ENCODE measurements at places on chromosomes 5 and 9.

- DNase-seq = no peak
Observed at GRCh38 chr9:12843735-12844134, 68.9 kb downstream of the LURAP1L start.

GRCh38 chr5:134736173-134736812 is 2.1 kb upstream of the CAMLG start:
- DNase-seq = no peak

DNA sequence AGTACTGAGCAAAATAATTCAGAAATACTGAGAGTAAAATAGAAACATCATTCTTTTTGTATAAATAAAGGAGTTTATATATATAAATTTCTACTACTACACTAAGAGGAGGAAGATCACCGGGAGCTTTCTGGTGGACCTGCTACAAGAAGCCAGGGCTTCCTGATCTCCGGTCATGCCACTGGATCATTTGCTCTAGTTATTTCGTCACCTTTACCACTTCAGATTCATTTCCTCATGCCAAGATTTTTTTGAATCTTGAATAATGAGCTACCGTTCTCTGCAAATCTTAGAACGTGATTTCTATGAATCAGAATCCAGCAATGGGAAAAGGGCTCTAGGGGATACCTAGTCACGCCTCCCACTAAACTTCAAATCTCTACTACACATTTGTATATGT is 51.9 kb upstream of the TBC1D9B start:
- DNase-seq = no peak

GRCh38 chr5:52375969-52376368 is 411.7 kb upstream of the ITGA1 start:
- no peak for DNase-seq

DNA sequence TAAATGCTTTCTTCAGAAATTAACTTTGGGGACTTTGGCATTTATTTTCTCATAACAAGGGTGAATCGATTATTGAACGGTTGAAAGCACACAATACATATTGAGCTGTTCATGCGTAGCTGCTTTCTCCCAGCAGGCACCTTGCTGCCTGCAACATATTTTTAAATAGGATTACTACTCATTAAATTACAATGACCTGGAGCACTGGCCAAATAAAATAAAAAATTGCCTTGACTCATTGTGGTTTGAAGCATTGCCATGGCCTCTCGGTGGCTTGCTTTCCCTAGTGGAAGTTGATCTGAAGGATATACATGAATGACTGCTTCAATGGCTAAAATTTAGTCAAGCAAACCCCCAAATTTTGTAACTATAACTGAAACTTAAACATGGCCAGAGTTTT is 181.6 kb upstream of the NUDT12 start:
- no peak for DNase-seq

DNA sequence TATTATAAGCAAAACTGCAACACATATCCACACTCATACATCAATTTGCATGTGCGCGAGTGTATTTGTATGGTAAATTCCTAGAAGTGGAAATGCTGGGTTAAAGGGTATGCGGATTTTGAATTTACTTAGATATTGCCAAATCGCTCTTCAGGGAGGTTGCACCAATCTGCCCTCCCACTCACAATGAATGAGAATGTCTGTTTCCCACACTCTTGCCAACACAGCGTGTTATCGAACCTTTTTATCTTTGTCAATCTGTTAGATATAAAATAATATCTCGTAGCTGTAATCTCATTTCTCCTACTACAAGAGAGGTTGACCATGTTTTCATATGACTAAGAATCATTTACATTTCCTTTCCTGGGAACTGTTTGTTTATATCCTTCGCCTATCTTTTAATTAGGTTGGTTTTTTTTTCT is 35.7 kb downstream of the LHX2 start:
- no peak for DNase-seq

GRCh38 chr9:99305820-99306811 is 84.0 kb downstream of the SEC61B start:
- no peak for DNase-seq

DNA sequence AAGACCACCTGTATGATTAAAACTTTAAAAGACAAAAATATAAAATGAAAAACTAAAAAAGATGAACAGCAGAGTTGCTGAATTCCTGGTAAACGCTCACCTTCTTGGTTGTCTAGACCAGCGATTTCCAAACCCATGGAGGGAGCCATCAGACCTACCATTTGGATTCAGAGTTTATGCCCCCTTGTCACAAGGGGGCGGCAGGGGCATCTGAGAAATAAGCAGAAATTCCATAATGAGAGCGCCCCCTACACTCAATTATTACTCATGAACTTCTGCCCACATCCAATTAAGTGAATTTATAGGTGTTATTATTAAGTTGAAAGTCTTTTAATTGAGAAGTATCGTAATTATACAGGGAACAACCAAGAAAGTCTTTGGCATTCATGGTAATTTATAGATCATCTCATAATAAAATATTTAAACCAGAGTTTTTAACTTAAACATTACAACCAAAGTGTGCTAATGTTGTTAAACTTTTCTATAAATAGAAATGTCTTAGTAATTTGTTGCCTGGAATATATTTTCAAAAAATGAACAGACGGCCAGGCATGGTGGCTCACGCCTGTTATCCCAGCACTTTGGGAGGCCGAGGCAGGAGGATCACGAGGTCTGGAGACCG is 35.2 kb upstream of the SPATA31C2 start:
- DNase-seq = no peak

GRCh38 chr5:16051246-16051755 is 128.3 kb downstream of the MARCHF11 start:
- no peak for DNase-seq

GRCh38 chr9:105539452-105539851 is 18.5 kb upstream of the FKTN start:
- DNase-seq = no peak

GRCh38 chr9:130289711-130290241 is 24.2 kb downstream of the HMCN2 start:
- DNase-seq = peak; percentile 76

DNA sequence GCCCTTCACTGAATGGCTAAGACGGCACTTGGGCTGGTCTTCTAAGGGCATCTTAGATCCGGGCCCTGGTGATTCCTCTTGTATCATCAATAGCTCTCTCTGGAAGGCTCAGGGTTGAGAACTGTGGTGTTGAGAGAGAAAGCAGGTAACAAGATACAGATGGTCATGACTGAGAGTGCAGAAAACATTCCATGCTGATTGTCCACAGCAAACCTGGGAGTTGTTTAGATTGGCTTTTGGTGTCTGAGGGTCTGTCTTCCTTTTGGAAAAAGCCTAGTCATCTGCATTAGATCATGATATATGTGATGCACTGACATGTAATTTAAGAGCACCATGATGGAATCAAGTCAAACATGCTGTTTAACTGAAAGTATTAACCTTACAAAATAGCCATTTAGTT is 331.9 kb downstream of the ADAMTS6 start:
- DNase-seq = no peak

GRCh38 chr5:22965960-22966359 is 112.8 kb upstream of the CDH12 start:
- DNase-seq = no peak

- DNase-seq = peak; percentile 83
Observed at GRCh38 chr5:34486160-34486848, 169.8 kb upstream of the RAI14 start.

- DNase-seq = no peak
Observed at GRCh38 chr9:135305546-135306180, 173.9 kb upstream of the PPP1R26 start.

DNA sequence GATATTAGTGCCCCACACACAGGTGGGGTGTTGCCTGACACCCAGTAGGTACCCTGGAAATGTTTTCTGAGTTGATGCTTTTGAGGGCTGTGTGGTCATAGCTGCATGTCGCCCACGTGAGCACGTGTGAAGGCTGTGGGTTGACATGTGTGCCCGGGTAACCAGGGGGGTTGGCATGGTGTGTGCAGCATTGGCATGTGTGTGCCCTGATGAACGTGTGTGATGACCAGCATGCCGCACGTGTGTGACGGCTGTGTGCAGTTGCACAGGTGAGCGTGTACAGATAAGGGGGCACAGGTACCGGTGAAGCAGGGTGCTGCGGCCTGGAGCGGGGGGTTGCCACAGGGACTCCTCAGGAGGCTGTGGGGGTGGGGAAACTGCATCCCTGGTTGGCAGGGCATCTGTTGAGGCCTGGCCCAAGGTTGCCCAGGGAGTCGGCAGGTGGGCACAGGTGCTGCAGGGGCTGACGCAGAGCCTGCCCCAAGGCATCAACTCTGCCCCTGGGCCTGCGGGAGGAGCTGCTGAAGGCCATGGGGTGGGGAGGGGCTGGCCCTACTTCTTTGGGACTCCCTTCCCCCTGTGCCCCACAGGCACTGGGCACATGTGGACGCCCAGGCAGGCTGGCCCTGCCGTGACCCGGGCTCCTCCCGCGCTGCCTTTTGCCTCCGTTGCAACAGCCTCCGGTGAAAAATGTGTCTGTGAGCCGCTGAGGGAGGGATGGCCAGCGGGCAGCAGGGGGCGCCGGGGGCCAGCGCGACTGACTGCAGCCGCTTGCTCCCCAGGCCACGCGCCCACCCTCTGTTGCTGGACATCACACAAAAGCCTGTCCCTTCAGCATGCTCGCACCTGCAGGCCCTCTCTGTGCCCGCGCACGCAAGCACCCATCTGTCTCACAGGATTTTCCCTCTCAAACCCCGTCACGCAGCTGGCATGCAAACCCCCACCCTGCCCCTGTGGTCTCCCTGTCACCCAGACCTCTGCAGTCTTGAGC is 2.2 kb downstream of the UNC5A start:
- no peak for DNase-seq

DNA sequence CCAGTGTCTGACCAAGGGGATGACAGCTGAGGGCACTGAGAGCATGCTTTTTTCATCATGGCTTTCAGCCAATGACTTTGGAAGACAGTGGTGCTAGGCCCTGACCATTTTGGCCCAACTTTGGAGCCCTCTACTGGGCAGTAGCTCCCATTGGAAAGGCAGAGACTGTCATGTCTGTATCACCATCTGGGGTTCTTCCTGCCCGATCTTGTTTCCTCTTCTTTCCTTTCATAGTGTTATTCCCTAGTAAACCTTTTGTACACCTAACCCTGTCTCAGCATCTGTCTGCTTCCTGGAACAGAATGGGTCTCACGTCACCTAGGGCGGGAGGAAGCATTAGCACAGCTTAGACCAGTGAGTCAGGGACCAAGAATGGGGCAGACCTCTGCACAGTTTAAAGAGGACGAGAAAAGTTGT is 97.4 kb upstream of the MAST4 start:
- DNase-seq = no peak

GRCh38 chr5:63053019-63053638 is 474.5 kb downstream of the LRRC70 start:
- DNase-seq = no peak

- DNase-seq = no peak
Observed at GRCh38 chr5:100299261-100299660, 235.9 kb upstream of the FAM174A start.

GRCh38 chr5:15791859-15792258 is 291.9 kb downstream of the FBXL7 start:
- no peak for DNase-seq

DNA sequence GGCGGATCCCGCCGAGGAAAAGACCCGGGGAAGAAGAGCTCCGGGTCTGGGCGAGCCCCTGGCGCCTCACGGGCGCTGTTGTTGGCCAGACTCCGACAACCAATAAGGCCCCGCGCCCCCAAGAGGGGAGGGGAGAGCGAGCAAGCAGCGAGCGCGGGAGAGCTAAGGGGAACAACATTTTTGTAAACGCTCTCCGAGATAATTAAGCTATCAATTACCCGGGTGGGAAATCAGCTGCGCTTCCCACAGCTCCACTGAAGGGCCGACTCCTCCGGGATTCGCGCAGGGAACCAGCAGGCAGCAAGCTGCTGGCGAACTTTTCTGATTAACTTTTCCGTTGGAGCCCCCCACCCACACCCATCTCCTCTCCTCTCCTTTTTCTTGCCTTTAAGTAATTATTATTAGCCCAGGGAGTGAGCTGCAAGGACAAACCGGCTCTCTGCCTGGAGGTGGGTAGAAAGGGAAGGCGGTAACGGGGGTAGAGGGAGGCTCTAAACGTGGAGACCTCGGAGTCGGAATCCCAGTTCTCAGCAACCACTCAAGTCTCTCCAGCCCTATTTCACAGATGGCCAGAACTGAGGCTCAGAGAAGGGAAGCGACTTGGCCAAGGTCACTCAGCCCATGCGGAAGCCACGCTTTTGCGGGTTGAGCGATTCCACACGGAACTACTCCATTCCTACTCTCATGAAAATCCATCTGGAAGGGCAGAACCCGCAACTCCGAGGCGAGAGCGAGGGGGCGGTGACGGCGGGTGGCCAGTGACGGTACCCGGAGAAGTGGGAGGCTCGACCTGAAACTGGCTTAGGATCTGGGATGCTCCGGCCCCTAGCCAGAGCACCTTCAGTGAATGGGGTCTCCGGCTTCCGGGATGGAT is 1.3 kb downstream of the ASTN2 start:
- DNase-seq = no peak

DNA sequence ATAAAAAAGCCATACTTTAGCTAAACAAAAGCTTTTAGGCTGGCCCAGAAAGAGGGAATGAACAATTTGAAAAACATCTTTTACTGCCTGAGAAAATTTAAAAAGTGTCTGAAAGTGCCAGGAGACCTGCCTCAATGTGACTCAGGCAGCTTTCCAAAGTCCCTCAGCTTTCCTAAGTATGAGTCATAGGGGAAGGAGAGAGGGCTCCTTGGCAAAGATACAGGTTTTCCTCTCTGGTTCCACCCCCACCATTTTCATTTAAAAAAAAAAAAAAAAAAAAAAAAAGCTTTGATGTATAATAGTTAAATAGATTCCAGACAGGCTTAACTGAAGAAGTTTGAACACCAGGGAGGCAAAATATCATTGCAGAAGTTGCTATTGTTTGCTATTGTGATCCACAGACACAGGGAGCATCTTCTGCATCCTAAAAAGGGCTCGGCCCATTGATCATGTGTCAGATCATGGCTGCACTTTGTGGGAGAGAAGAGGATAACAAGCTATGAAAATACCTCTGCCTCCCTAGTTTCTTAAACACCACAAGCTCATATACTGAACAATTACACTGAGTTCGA is 71.5 kb downstream of the MRPS27 start:
- DNase-seq = no peak

- DNase-seq = no peak
Observed at GRCh38 chr5:34930462-34930844, 1.1 kb downstream of the DNAJC21 start.

DNA sequence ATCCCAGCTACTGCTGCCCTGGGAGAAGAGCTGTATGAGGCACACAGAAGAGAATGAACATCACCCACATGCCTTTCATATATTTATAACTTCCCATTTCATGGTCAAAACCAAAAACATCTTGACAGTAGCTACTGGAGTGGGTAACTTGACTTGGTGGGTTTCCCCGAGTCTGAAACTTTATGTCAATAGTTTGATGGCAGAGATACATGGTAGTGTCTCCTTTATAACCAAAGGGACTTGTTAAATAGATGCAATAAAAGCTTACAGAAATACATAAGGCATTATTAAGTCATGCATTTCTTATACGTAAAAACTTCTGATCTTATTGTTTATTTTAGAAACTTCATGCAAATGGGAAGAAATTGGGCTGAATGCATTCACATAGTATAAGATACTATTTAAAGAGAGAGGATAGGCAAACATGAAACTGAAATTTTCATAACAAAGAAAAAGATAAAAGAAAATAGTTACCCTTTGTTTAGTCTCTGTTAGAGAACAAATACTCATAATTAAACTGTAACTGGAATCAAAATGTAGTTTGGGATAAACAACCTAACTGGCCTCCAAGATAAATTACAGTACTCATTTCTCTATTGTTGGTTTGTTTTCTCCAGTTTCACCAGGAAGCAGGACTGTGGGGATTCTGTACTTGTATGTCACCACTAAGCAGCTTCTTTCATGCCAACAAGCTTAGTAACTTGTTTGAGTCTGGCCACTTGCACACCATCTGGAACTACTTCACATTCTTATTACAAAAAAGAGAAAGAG is 459.3 kb upstream of the MEF2C start:
- DNase-seq = no peak

GRCh38 chr9:3508078-3508431 is 17.7 kb downstream of the RFX3 start:
- DNase-seq = no peak

Measured in cardiac septum (tissue), 1 donor.